GDM1 (cell line): ENCODE measurements at places on chromosomes 11 and 22.

DNA sequence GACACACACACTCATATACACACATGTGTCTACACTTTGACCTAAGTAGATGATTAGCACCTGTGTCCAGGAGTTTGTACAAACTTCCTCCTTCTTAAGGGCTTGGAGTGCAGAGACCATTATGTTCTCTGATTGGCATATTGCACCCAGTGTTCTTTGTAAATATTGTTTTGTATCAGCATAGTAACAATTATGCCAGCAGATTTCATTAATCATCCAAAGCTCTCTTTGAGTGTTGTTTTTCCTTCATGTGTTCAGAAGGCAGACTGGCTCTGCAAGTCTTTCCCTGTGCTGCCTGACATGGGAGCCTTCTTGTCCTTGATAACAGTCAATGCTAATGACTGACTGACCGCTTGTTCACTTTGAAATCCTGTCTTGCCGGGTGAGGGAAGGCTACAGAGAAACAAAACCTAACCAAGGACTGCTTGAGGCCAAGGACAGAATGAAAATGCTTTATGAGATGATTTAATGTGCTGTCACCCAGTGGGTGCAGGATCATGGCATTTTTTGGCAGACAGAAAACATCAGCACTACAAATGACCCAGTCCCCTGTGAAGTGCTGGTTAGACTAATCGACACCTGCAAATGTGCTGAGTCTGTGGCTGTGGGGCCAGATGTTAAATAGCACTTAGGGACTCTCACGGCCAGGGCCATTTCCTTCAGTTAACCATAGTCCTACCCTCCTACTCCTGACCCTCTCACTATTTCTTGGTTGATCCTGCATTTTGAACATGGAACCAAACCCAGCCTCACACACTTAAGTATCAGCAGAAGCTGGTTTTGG lies 6.6 kb upstream of the BARX2 start:
- no peak for DNase-seq

GRCh38 chr11:93143800-93144199 lies 54.0 kb downstream of the SLC36A4 start:
- no peak for DNase-seq

- DNase-seq = no peak
These were observed 2.7 kb upstream of the GAB2 start for GRCh38 chr11:78420255-78420764.

- DNase-seq = no peak
These were observed 10.8 kb downstream of the PANX1 start for GRCh38 chr11:94139416-94139815.
